Calu3 (cell line): ENCODE measurements at places on chromosomes 7 and 10.
A peak's percentile ranks its signal among the peaks of the same experiment; 100 is the strongest.

GRCh38 chr7:120293027-120293426 is 20.1 kb downstream of the KCND2 start:
- DNase-seq, result no peak

DNA sequence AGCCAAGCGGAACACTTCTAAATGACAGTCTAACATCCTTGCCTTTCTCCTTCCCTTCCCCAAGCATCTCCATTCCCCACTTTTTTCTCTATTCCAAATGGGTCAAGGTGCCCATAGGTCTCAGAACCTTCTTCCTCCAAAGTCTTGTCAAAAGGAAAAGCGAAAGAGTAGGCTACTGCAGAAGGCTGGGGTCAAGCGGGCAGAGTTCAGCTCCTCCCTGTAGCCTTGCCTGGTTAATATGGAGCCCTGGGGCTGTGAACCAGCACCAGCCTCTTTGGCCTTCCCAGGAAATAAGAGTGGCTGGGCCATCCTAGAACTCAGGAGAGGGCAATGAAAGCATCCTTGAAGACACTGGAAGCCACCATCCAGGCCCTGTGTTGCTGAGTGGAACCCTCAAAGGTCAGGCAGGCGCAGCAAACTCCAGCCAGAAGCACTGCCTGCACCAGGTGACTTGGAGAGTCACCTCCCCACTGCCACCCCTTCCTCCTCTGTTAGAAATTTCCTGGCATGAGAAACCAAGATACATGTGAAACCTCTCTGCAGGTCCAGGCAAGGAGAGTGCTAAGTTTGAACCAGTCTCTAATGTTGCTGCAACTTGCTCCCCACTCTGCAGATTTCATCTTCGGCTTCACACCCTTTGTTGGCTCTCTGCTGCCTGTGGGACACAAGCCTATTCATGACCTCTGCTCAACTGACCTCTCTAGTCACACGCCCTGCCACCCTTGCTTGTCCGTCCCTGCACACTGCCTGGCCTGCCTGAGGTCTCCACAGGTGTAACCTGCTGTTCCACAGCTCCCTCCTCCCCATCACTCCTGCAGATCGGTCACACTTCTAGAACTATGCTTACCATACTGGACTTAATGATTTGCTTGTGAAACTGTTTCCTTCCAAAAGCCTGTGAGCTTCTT is 74.9 kb downstream of the SH3PXD2A start:
- no peak for DNase-seq

- peak; percentile 7 for DNase-seq
These were observed 52.8 kb downstream of the NRF1 start for GRCh38 chr7:129664029-129665012.

- no peak for DNase-seq
These were observed 559.9 kb downstream of the INHBA start for GRCh38 chr7:41142904-41143473.

GRCh38 chr7:134184767-134185166 is 57.6 kb downstream of the LRGUK start:
- DNase-seq, result no peak

DNA sequence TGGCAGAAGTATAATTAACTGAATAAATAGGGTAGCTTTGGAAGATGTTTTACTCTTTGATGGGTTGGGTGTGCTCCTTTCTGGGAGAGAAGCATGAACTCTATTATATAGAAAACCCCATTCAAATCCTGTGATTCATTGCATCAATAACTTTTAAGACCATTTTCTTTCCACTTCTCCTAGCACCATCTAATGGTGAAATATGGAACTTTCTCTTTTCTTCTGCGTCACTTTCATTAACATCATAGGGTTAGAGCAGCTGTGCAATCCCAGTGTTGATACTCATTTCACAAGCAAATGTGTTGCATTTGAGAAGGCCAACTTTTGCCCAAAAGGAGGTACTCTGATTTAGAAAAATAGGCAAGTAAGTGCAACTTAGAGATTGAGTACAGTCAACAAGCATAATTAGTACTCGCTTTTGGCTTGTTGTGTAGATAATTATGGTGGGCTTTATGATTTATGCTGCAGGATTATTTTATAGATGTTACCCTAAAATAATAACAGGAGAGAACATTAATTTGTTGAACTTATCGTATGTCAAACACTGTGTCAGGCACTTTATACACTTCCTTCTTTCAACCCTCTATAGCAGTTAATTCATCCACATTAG is 92.9 kb downstream of the CPED1 start:
- no peak for DNase-seq

GRCh38 chr7:84039432-84039831 is 155.2 kb downstream of the SEMA3A start:
- no peak for DNase-seq
